ENCODE measurements at places on chromosomes 6 and 20. TPM values are rescaled to one million over a fixed set of nuclear protein-coding genes. Genes with fewer than 3 reads are reported as not detected.
A peak's percentile ranks its signal among the peaks of the same experiment; 100 is the strongest.

Gene MCHR2
- total RNA-seq = not detected

Gene LY6G5B
- total RNA-seq = 2.3 TPM

- DNase-seq = no peak
Observed at GRCh38 chr6:56025795-56026194, 150.4 kb upstream of the BMP5 start.

GRCh38 chr20:13180986-13181889 lies 39.8 kb upstream of the ISM1 start:
- DNase-seq = no peak

GRCh38 chr6:34816635-34817301 lies 24.9 kb downstream of the BLTP3A start:
- no peak for DNase-seq

GRCh38 chr6:153121311-153121710 lies 9.8 kb downstream of the RGS17 start:
- no peak for DNase-seq

GRCh38 chr6:38137608-38138265 lies 318.2 kb downstream of the ZFAND3 start:
- DNase-seq = no peak

DNA sequence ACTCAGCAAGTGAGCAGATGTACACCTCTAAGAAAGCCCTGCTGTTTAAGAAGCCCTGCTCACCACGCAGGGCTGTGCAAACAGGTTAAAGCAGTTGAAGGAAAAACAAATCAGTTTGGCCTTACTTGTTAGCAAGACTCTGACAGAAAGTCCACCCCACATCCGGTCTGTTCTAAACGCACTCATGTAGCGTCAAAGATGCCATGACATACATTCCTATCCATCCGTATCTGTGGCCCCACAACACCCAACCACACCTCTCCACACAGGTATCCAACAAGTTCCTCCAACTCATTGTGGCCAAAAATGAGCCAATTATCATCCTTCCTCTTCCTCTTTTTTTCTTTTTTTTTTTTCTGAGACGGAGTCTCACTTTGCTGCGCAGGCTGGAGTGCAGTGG lies 22.8 kb upstream of the RAB22A start:
- no peak for DNase-seq

DNA sequence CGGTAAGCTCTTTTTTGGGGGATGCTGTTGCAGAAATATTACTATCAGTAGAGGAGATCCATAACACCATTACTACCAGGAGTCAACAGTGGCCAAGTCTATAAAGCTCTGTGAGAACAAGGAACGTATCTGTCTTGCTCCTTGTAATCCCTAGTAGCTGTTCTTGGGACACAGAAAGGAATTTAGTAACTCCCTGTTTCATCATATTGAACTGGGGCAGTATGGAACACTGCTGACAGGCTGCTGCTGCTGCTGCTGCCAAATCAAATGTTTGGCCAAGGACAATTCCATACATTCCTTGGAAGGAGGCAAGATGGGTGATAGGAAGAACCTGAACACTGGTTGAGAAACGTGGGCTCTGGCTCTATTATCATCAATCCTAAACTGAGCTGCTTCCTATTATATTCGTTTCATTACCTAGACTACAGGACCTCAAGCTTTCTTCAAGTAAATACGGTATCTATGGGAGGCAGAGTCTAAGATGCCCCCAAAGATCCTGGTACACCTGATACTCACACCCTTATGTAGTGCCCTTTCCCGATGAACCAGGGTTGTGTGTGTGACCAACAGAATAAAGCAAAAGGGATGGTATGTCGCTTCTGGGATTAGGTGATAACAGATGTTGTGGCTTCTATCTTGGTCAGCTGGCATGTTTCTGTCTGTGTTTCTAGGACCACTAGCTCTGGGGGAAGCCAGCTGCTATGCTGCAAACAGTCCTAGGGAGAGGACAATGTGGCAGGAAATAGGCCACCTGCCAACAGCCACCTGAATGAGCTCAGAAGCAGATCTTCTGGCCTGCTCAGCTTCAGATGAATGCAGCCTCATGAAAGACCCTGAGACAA lies 39.5 kb downstream of the ELOVL5 start:
- DNase-seq = peak; percentile 40

DNA sequence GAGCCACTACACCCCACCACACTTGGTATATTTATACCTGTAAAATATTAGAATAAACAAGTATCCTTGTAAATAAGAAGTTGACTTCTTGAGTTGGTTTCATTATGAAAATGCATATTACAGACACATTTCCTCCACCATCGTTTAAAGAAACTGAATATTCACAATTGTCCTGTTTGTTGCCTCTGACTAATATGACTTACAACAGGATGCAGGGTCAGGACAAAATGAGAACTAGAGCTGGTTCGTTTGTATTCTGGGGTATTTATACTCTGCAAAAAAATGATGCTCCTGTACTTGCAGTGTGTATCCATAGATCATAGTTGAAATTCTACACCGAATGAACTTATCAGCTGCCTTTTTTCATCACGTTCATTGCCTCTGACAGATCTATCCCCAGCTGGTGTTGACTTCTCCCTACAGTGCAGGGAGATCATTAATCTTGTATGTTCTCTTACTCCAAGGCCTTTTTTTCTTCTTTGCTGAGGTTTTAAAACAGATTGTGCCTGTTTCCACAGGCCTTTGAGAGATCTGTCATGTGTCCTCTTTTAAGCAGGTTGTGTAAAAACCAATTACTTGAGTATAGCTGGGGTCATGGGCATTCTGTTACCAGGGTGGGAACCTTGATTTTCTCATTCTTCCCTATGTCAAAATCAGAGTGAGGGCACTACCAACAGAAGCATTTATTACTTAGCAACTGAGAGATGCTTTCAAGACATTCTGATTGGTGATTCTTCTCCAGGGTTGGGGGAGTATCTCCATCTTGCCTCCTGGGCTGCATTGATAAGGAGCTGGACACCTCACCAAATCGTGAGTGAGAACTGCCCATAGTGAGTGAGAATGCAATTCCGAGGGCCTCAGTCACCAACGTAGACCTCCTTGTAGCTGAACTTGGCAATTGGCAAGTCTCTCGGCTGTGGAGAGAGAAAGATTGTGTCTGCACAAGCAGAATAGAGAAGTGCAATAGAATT lies 78.8 kb upstream of the CD83 start:
- no peak for DNase-seq

DNA sequence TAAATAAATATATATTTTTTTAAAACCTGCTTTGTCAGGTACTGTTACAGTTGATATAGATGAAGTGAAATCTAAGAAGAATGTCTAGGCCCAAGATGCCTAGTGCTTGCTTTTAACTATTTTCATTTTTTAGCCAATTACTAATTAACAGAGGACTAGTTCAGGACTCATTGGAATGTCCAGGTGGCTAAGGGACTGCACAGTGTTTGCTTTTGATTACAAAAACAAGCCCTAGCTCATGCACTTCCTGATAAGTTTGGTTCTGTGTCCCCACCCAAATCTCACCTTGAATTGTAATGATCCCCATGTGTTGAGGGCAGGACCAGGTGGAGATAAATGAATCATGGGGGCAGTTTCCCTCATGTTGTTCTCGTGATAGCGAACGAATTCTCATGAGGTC lies 417.1 kb downstream of the PLCB1 start:
- DNase-seq = no peak

- no peak for DNase-seq
Observed at GRCh38 chr20:63053432-63054102, 46.8 kb upstream of the BHLHE23 start.

Gene VARS2
- 24.6 TPM for total RNA-seq

Measured in bronchial epithelial cell (primary cell).